ENCODE measurements at places on chromosomes 16 and 17.

- peak; percentile 2 for DNase-seq
Measured at GRCh38 chr17:53191878-53192277, 630.8 kb upstream of the KIF2B start.

GRCh38 chr17:74950207-74950606 is 14.5 kb downstream of the OTOP3 start:
- DNase-seq, result peak; percentile 60

- DNase-seq, result no peak
Measured at GRCh38 chr17:83149761-83150251, 70.4 kb downstream of the METRNL start.

- no peak for DNase-seq
Measured at GRCh38 chr17:70820276-70820675, 650.9 kb downstream of the KCNJ2 start.

DNA sequence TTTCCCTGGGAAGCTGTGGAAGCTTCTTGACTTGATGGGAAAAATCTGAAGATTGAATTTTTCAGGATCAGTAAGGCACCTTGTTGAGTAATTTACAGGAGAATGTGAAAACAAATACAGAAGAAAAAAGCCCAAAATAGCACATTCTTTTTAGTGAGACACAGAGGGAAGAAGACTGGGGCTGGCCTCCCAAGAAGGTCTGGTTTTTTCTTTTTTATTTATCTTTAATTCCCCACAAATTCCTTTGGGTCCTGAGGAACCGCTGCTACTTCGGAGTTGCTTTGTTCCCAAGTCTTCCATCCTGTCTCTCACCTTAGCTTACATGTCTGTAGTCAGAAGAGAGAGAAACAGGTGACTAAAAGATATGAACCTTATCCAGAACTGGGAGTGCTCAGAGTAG is 166.6 kb upstream of the NOG start:
- no peak for DNase-seq

GRCh38 chr17:47650525-47651522 is 1.1 kb downstream of the KPNB1 start:
- DNase-seq, result peak; percentile 97

DNA sequence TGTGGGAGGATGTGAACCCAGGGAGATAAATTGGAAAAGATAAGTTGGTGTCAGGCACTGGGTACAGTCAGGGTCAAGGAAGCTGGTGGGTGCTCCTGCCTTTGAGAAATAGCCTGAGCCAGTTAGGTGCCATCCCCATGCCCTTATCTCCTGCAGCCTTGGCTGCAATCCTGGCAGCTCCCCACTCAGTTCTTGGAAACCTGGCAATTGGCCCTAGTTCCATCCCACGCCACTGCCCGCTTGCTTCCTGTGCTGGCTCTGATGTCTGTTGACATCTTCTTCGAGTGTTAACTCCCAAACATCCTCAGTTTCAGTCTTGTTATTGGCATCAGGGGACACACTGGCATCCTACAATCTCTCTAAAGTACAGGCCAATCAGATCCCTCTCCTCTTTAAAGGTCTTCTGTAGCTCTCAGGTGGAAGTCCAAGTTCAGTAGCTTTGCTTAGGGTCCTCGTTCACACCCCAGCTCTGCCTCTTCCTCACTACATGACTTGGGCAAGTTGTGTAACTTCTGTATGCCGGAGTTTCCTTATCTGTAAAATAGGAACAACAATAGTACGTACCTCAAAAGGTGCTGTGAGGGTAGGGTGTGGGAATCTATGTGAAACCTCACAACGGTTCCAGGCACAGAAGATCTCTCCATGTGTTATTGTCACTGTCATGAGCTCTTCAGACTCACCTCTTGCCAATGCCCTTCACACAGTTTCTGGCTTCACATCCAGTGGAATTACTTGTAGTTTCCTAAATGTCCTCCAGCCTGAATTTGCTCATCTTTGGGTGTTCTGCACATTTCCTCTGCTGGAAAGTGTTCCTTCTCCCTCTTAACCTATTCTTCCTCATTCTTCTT is 13.5 kb upstream of the PRKAR1A start:
- no peak for DNase-seq

GRCh38 chr17:29145289-29146073 is 34.7 kb downstream of the MYO18A start:
- DNase-seq, result peak; percentile 78

GRCh38 chr17:29180788-29181160 is 576 bp upstream of the MYO18A start:
- DNase-seq, result no peak

DNA sequence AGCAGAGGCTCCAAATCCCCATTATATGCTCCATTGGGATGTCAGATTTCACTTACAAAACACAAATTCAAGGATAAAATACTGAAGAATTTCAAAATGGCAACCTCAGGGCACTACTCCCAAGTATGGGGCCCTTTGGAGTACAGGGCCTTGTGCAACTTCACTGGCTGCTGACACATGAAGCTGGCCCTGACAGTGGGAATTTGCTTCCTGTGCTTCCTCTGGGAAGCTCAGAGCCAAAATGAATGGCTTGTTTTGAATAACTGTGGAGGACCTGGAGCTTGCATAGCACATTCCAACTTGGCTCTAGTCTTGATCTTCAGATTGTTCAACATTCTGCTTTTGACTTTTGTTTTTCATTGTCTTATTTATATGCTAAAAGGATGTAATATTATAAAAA is 52.3 kb upstream of the HNF1B start:
- no peak for DNase-seq

DNA sequence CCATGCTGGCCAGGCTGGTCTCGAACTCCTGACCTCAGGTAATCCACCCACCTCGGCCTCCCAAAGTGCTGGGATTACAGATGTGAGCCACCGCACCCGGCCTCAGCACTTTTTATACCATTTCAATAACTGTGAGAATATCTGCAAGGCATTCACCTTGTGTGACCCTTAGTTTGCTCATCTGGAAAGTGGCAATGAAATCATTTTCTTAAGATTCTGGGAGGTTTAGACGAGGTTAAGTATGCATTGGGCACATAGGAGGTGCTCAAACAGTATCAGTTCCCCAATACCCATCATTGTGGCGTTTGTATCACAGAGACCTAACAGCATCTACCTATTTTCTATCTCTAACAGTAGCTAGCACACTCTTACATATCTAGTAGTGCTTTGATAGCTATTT is 481.9 kb upstream of the ERCC4 start:
- DNase-seq, result no peak

GRCh38 chr17:34581446-34582184 is 2.2 kb downstream of the TMEM132E start:
- DNase-seq, result no peak

- peak; percentile 7 for DNase-seq
Measured at GRCh38 chr16:35744726-35745125, 2285.3 kb downstream of the TP53TG3F start.

DNA sequence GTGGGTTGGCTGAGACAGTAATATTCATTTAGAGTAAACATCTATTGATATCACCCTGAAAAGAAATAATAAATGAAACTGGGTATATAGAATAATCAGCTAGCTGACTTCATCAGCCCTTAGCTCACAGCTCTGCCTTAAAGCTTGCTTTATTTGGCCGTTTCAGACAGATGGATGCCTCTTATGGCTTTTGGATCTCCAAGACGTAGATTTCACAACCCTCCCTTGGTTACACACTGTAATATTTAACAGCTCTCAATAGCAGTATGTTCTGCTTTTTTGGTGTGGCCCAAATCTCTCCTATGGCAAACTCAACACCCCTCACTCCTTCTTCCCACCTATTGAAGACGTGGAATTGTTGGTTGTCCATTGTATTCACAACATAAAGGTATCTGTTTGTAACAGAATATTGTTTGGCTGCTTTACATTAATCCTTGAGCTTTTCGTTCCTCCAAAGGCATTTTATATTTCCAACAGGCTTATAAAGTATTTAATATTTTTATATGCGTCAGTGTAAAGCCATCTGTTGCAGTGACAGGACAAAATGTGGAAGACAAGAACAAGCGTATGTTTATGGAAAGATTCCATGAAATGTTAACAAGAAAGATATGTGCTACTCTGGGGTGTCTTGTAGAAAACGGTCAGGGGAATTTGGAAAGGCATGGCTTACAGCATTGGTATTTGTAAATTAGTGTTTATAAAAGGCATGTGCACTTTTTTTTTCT is 837.0 kb upstream of the RBFOX1 start:
- DNase-seq, result no peak

DNA sequence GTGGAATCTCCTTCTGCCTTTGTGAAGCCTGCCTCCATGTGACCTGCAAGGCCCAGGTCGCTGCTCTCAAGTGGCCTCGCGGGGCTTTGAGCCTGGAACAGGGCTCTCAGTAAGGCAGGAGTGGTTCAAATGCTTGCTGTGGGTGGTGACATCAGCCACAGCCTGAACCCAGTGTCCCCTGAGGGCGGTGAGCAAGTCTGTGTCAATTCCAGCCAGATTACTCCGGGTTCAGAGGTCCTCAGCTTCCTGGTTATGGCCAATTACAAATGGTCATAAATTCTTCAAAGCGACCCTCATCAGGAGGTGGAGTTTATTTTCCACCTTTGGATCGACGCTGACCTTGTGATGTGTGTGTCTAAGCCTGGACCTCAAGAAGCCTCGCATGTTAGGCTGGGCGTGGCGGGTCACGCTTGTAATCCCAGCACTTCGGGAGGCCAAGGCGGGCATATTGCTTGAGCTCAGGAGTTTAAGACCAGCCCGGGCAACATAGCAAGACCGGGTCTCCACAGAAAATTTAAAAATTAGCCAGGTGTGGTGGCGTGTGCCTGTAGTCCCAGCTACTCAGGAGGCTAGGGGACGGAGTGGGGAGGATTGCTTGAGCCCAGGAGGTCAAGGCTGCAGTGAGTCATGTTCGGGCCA is 17.3 kb downstream of the LGALS3BP start:
- peak; percentile 56 for DNase-seq

GRCh38 chr16:4648917-4649316 is 24.3 kb downstream of the MGRN1 start:
- DNase-seq, result no peak
